CD4-positive, alpha-beta T cell treated with Interleukin-15 for 4 hours (primary cell): ENCODE measurements at places on chromosomes 1 and 21.
A peak's percentile ranks its signal among the peaks of the same experiment; 100 is the strongest.

GRCh38 chr21:42461881-42462877 is 33.8 kb downstream of the RSPH1 start:
- DNase-seq, result no peak

GRCh38 chr1:97163591-97164275 is 442.1 kb downstream of the PTBP2 start:
- no peak for DNase-seq

- no peak for DNase-seq
These were observed 22.0 kb downstream of the COL6A1 start for GRCh38 chr21:46003575-46004007.

GRCh38 chr1:155137154-155137949 is 1.7 kb downstream of the SLC50A1 start:
- DNase-seq, result no peak

DNA sequence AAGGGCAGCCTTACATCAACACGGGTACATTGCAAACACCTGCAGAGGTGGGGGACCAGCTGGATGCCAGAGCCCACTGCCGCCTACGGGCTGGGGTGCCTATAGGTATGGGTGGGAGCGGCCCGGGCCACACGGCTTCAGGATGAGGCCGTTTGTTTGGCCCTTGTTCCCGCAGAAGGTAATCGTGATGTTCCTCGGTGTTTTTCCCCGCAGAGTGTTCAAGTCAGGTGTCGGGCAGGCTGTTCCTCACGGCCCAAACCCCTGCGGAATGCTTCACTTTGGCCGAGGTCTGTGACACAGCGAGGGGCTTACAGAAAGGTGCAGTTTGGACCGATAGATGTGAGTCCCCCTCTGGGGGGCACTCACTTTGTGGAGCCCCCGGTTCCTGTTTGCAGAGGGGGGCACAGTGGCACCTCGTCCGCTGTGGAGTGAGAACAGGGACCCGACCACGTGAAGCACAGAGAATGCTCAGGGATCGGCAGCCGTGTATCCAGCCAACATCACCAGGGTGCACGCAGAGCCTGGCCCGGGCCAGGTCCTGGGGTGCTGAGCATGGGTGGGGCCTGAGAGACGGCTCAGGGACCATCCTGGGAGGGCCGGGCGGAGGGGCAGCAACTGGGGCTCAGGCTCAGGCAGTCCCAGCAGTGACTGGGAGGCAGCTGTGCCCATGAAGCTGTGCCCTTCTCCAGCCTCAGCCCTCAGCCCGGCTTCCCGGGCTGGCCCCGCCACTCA is 453 bp upstream of the TTLL10 start:
- DNase-seq, result no peak

GRCh38 chr1:66436378-66437135 is 97.4 kb upstream of the SGIP1 start:
- peak; percentile 68 for DNase-seq

DNA sequence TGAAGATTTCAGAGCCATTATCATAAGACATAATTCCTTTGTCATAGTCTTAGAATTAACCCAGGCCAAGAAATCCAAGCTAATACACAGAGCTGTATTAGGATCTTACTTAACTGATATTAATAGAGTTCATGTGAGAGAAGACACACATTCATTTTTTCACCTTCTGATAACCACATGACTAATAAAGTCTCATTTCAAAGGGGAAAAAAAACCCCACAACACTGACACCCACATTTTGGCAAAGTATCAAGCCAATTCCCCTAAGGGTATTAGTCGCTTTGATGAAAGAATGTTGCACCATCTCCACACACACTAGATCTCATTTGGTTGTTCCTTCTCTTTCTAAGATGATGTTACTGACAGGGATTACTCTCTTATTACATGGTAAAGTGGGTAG is 344.4 kb upstream of the ESRRG start:
- no peak for DNase-seq

DNA sequence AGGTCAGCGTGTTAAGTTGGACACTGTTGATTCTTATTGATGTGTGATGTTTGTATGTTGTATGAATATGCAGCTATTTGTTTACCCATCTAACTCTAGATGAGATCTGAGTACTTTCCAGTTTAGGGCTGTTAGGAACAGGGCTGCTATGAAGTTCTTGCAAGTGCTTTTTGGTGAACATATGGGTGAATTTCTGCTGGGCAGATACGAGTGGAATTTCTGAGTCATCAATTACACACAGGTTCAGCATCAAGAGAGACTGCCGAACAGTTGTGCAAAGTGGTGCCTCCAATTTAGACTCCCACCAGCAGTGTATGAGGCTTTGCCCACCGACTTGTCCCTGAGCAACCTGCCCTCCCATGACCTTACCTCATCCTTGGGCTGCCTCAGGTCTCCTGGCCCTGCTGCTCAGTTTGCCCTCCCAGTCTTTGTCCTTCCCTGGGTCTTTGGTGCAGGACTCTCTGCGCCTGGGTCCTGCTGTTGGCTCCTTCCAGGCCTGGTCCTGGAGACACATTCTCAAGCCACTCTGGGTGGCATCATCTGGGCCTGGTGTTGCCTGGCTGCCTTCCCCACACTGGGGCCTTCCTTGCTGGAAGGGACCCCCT is 343.6 kb downstream of the PTPRU start:
- DNase-seq, result no peak

DNA sequence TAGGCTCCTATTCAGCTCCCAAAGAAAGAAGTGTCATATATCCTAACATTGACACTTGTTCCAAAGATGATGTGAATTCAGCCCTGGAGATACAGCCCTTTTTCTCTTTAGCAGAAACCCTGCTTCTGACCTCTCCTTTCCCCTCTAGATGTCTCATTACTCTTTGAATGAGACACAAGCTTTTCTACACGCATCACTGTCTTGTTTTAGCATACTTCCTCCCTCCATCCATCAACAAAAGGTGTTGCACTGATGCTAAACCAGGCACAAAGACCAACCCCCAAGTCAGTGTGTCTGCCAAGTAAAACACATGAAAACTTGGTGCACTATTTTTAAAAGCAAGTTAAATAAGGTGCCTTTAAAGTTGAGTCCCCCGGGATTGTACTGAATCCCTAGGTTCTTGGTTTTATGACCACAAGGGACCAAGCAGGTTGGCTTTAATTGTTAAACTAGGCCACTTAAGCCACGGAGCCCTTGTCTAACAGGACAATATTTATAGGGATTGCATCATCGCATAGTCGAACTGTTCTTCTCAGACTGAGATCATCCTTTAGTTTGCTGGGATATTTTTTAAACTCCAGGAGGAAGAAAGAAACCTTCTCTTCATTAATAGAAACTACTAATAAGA is 101.0 kb upstream of the GUCA2B start:
- no peak for DNase-seq

GRCh38 chr1:156083800-156084790 is 1.8 kb upstream of the MEX3A start:
- DNase-seq, result no peak

- DNase-seq, result no peak
These were observed 26.1 kb downstream of the VPS13D start for GRCh38 chr1:12255913-12256312.

- DNase-seq, result no peak
These were observed 206.0 kb upstream of the HMCN1 start for GRCh38 chr1:185528084-185528676.

- no peak for DNase-seq
These were observed 26.9 kb downstream of the DAP3 start for GRCh38 chr1:155715777-155716176.

DNA sequence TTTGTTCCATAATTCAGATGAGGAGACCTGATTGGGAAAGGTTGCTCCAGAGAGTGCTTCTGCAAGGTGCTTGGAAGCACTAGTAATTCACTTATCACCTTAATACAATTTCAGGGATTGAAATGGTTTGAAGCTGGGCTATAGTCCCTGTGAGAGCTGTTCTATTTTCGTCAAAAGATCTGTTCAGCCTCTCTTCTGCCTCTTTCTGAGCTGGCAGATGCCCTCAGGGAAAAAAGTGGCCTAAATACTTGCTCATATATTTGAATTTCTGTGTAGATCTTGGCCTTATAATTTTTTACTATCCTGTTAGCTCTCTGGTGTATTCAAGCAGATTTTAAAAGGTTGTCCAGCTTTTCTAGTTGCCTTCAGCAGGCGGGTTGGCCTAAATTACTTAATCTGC is 22.3 kb downstream of the C1orf146 start:
- DNase-seq, result no peak

DNA sequence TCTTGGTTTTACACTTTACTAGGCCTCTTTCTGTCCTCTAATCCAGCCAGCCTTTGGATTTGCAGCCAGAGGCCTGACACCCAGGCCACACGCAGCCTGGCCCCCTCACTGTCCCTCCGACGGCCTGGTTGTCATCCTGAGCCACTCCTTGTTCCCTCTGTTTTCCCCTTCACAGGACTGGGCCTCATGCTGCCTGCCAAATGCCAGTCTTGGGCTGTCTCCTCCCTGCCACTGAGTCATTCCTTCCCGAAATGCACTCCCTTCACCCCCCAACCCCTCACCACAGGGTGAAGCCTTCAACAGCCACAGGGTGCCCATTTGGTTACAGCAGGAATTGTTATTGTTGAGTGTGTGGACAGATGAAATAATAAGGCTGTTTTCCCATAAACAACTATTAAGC is 21.3 kb downstream of the ACOT11 start:
- no peak for DNase-seq
